ENCODE measurements at places on chromosomes 1 and 21.

DNA sequence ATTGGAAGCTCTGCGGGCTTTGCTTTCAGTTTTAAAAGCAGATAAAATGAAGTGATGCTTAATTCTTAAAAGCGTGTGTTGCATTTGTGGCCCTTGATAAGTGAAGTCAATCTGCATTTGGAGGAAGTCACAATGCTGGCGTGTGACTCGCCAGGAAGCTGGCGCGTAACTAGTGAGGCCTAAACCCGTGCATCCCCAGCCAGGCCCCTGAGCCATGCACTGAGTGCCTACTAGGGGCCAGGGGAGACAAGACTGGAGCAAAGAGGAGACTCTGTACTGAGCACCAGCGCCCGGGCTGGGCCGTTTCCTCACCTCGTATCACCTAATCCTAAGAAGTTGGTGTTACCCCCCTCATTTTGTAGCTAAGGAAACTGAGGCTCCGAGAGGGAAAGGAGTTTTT, 4.6 kb upstream of the DDOST start:
- DNase-seq: no peak

DNA sequence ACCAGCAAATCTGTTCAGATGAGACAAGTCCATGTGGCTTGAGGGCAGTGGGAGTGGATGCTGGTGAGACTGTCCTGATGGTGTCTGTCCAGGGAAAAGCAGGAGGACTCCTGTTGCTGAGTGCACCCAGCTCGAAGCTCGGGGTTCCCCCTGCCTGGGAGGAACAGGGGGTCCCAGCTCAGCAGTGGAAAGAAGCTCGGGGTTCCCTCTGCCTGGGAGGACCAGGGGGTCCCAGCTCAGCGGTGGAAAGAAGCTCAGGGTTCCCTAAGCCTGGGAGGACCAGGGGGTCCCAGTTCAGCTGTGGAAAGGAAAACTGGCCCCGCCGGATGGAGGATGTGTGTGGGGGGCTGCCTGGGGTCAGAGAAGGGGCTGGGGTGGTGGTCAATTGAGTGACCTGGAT, 39.1 kb downstream of the CRYAA start:
- no peak for DNase-seq

GRCh38 chr1:66695116-66695515, 57.1 kb upstream of the DYNLT5 start:
- DNase-seq: no peak

DNA sequence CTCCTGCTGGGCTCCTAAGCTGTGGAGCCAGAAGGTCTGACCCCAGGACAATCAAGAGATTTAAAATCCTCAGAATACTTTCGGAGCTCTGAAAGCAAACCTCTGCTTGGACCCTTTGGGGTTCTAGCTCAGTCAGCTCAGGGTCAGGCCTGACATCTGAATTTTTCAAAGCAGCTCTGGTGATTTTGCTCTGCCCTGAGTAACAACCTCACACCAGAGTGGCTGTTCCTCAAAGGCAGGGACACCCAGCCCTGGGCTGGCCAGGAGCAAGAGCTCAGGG, 11.9 kb downstream of the SLC1A7 start:
- DNase-seq: no peak

DNA sequence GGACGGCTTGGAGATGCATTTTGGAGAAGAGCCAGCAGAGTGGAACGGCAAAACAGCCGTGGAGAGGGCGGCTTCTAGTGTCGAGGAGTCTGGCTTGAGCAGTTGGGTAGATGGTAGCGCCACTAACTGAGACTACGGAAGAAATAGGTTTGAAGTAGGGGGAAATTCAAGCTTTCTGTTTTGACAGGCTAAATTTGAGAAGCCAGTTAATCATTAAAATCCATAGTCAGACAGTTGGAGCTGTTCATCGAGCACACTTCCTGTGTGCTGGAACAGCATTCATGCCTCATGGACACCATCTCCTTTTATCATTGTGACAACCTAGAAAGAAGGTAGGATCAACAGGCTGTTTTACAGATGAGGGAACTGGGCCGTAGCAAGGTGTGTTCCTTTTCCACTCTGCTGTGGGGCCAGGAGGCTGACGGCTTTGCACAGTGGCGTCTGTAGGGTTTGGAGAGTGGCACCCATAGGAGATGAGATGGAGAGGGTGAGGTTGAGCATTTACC, 3.4 kb upstream of the PKLR start:
- DNase-seq: no peak

DNA sequence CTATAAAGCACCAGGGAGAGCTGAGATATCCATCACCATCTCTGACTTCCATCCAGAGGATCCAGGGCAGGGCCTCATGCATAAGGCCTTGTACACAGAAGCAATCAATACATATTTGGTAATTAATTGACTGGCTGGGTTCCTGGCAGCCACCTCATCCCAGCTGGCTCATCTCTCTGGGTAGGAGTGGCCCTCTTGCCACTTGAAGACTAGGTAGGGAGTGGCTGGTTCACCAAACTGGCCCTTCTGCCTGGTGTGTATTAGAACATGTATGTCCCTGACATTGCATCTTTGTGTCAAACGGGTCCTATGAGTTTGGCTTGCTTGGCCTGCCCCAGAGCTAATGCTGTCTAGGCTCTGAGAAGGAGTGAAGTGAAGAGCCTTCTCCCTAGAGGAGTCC, 11.8 kb downstream of the NUAK2 start:
- DNase-seq: no peak

DNA sequence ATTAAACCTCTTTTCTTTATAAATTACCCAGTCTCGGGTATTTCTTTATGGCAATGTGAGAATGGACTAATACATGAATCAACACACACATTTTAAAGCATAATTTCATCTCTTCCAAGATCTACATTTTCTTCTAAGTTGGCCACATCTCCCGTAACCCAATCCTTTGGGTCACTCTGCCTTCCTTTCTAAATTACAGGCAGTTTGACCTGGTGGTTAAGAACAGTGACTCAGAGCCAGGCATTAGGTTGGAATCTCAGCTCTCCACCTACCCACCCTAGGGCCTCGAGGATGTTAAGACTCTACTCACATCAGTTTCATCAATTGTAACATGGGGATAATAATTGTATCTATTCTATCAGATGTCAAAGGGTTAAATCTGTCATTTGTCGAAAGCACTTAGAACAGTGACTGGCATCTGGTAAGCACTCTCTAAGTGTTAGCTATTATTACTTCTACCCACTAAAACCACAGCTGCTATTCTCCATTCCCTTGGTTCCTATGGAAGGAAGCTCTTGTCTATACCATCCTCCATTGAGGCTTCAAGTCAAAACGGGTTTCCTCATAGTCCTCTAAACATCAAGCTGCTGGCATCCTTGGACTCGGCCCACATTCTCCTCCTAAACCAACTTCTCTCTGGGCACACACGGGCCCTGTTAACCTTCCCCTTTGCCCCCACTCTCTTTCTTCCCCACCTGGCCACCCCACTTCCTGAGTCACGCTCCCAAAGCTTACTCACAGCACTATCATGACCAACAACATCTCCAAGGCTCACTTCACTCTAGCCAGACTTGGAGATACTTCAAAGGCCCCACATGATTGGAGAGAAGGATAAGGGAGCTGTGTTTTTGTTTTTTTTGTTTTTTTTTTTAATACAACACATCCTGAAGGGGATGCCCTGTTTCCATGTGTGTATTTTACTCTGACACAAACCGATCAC, 116.9 kb downstream of the TGFBR3 start:
- DNase-seq: no peak

DNA sequence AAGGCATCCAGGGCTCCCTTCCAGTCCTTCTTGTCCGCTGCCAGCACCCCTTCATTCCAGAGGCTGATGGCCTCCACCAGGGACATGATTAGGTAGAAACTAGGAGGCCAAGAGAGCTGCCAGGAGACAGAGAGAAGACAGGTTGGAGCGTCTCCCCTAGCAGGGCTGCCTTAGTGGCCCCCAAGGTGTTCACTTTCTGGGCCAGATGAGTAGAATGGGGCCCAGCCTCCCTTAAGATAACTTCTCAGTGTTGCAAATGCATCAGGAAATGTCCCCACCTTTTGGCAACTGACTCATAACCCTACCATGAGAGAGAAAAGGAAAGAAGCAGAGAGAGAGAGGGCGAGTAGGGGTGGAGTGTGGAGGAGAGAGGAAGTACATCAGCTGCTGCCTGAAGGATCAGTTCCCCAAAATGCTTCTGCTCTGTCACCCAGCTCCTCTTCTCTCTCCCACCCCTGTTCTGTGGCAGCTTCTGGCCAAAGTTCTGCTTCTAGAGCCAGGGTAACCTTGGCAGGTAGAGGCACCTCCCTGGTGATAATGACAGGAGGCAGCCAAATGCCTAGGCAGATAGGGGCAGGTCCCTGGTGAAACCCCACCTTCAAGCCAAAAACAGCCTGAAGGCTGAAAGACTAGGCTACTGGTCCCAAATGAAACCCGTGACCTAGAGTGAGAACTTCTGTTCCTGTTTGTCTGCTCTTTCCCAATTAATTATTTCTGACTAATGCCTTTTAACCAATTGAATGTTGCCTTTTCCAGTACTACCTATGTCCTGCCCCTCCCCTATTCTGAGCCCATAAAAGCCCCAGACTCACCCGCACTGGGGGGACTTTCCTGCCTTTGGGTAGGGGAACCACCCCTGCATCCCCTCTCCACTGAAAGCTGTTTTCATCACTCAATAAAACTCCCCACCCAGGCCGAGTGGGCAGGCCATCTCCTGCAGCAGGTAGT, at the start of gene NCF2:
Gene NCF2, minus strand, starts transcription at position 216 of the 948 bp plus-strand sequence. Its CDS starts 130 bp downstream, at position 86.
- no peak for DNase-seq

GRCh38 chr1:220342853-220343252, 70.6 kb upstream of the RAB3GAP2 start:
- DNase-seq: no peak

DNA sequence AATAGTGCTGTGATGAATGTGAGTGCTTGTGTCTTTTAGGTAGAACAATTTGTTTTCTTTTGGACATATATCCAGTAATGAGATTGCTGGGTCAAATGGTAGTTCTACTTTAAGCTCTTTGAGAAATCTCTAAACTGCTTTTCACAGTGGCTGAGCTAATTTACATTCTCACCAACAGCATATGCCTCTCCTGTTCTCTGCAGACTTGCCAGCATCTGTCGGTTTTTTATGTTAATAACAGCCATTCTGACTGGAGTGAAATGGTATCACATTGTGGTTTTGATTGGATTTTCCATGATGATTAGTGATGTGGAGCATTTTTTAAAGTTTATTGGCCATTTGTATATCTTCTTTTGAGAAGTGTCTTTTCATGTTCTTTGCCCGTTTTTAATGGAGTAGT, 647.3 kb upstream of the ADAMTS5 start:
- no peak for DNase-seq

- no peak for DNase-seq
Observed at GRCh38 chr1:35442734-35443133, 114.5 kb downstream of the KIAA0319L start.

- no peak for DNase-seq
Observed at GRCh38 chr1:62315387-62315786, 3.8 kb downstream of the KANK4 start.

GRCh38 chr1:53342735-53343470, 15.0 kb upstream of the LRP8 start:
- DNase-seq: no peak

DNA sequence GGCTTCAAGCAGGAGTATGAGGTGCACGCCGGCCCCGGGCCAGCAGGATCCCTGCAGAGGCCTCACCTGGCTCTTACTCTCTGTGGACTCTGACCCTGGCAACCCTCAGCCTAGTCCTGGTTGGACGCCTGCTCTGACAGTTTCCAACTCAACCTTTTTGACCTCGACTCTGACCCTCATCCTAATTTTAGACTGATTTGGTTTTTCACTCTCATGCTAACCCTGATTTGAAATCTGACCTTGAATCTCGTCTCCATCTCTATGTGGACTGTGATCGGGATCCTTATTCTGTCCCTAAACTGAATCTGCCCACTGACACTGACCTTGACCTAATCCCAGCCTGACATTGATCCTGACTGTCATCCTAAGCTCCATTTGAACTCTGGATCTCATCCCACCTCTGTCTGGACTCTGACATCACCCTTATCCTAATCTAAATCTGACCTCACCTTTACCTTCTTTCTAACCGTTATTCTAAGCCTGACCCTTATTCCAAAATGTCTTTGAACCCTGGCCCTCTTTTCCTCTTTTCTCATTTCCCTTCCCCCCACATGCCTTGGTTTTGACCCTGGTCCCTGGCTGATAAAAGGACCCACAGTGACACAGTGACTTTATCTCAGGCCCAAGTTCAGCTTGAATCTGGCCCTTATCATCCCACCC, 67.8 kb downstream of the PTPRU start:
- DNase-seq: no peak

DNA sequence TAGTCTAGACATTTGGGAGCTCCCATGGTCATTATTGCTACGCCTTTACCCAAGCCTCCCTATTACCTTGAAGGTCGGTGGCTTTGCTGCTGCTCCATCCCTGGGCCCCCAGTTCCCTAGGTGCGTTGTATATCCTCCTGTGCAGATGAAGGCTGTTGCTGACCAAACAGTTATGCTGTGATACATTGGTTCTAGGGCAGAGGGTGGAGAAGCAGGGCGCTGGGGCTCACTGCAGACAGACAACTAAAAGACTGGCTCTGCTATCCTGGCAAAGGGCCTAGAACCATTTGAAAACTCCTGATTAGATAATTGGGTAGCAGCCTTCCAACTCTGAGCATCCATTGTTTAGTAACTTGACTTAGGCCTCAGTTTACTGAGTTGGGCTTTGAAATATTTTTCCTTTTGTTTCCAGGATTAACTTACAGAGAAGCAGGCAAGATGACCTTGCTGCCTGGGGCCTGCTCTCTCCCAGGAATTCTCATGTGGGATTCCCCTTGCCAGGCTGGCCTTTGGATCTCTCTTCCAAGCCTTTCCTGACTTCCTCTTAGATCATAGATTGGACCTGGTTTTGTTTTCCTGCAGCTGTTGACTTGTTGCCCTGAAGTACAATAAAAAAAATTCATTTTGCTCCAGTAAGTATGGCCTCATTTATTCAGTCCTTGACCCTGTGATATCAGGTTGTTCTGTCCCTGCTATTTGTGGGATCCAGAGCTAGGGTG, 15.5 kb downstream of the CHI3L2 start:
- DNase-seq: no peak

DNA sequence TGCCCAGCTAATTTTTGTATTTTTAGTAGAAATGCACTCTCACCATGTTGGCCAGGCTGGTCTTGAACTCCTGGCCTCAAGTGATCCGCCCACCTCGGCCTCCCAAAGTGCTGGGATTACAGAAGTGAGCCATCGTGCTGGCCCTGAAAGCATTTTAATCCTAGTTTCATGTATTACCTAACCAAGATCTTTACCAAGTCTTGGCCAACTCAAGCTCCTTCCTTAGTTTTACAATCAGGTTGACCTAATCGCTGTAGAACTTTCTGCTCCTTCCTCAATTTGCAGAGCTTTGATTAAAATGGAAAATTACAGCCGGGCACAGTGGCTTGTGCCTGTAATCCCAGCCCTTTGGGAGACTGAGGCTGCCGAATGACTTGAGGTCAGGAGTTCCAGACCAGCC, 3.2 kb upstream of the TMEM63A start:
- DNase-seq: no peak

DNA sequence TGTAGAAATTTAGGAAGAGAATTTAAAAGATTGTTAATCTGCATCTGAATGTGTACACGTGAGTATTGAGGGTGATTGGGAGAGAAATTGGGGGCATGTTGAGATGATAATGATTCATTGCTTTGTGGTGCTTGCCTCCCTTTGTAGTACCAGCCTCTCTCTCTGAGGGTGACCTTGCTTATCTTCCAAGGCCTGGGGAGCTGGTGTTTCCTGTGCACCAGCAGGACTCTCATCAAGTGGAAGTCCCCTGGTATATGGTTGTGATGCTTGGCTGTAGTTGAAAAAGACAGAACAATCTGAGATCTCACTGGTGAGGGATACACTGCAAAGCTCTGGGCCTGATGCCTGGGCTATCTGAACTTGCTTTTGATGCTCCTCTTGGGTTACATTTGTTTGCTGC, 4.0 kb downstream of the TCHHL1 start:
- no peak for DNase-seq

Data from stimulated activated CD8-positive, alpha-beta memory T cell treated with anti-CD3 and anti-CD28 coated beads, Interleukin-15, amount 100 ng/mL, for 4 hours (primary cell).